ENCODE measurements at places on chromosomes 12 and 14. TPM values are rescaled to one million over a fixed set of nuclear protein-coding genes. Genes with fewer than 3 reads are reported as not detected.

DNA sequence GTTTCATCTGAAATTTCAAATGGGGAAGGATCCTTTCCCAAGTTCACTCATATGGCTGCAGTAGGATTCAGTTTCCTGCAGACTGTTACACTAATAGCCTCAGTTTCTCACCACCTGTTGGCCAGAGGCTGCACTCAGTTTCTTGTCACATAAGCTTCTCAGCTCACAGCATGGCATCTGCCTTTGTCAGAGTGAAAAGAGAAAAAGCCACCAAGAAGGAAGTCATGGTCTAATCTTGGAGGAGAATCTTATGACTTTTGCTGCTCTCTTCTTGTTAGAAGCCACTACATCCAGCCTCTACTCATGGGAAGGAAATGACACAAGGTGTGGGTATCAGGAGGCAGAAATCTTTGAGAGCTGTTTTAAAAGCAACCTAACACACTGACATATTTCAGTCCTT is 39.4 kb upstream of the BTG1 start:
- DNase-seq = peak; percentile 41
- no peaks in the 10 kb centered on the region for H3K36me3 ChIP-seq
- H3K4me3 ChIP-seq = no peak overlapping the region
- H3K27ac ChIP-seq = peak overlapping the region; percentile 44
- H3K27me3 ChIP-seq = peaks cover 2% of the 10 kb centered on the region

GRCh38 chr14:34170882-34171281 is 220.0 kb upstream of the EGLN3 start:
- H3K27ac ChIP-seq = no peak overlapping the region
- no peak overlapping the region for H3K4me3 ChIP-seq
- H3K27me3 ChIP-seq = peaks cover 32% of the 10 kb centered on the region
- DNase-seq = no peak
- peaks cover 7% of the 10 kb centered on the region for H3K4me1 ChIP-seq

- no peak for DNase-seq
- no peaks in the 10 kb centered on the region for H3K36me3 ChIP-seq
- peaks cover 1% of the 10 kb centered on the region for H3K4me1 ChIP-seq
- no peak overlapping the region for H3K4me3 ChIP-seq
- peaks cover 32% of the 10 kb centered on the region for H3K27me3 ChIP-seq
These were observed 107.0 kb downstream of the PTCSC3 start for GRCh38 chr14:36069535-36069900.

- H3K36me3 ChIP-seq = no peaks in the 10 kb centered on the region
- no peak overlapping the region for H3K4me3 ChIP-seq
- DNase-seq = no peak
- H3K4me1 ChIP-seq = peaks cover 6% of the 10 kb centered on the region
- no peak overlapping the region for H3K27ac ChIP-seq
These were observed 39.0 kb upstream of the LDHB start for GRCh38 chr12:21696625-21697024.

The PLEKHD1 gene
- not detected for total RNA-seq

GRCh38 chr12:92619730-92620684 is 82.8 kb upstream of the PLEKHG7 start:
- no peak overlapping the region for H3K4me3 ChIP-seq
- H3K4me1 ChIP-seq = peaks cover 7% of the 10 kb centered on the region
- no peaks in the 10 kb centered on the region for H3K27me3 ChIP-seq
- no peaks in the 10 kb centered on the region for H3K36me3 ChIP-seq
- H3K27ac ChIP-seq = no peak overlapping the region

DNA sequence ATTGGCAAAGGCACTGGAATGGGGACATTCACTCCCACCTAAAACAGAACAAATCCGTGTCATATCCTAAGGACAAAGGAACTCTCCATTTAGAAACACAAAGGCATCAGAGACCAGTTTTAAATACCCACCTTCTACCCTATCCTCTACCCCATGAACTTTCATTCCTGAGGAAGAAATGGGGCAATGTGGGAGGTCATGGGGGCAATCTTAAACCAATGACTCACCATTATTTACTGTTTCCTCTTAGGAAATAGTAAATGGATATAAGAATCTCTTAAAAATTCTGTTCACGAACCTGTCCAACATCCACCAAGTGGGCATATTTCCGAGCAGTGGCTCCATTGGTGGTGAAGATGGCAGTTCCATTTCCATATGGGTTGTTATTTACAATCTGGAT is 19.4 kb downstream of the ALDH6A1 start:
- H3K27me3 ChIP-seq = no peaks in the 10 kb centered on the region
- H3K27ac ChIP-seq = no peak overlapping the region
- peaks cover 1% of the 10 kb centered on the region for H3K4me1 ChIP-seq
- DNase-seq = no peak

DNA sequence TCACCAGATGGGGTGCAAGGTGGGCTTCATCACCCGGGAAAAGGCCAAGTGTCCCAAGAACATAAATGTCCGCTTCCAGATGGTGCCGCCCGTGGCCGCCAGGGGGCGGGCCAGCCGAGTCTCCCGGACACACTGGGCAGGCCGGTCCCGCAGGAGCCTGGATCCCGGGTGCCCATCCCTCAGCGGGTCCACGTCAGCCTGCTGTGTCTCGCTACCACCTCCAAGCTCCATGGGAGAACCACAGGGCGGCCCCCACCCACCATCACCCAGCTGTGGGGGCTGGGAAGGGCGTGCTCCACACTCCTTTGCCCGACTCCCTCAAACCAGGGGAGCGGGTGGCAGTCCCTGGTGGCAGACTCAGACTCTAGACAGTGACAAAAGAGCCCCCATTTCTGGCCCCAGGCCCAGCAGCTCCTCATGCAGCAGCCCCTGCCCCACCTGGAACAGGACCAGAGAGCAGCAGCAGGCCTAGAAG is 22.0 kb upstream of the NUDT14 start:
- H3K36me3 ChIP-seq = no peaks in the 10 kb centered on the region
- DNase-seq = peak; percentile 49
- H3K4me1 ChIP-seq = peaks cover 6% of the 10 kb centered on the region
- peaks cover 6% of the 10 kb centered on the region for H3K27me3 ChIP-seq
- H3K4me3 ChIP-seq = no peak overlapping the region
- H3K27ac ChIP-seq = no peak overlapping the region

The PTPN6 gene
- 252 TPM for total RNA-seq

Data from activated T-helper 2 cell treated with anti-CD3 and anti-CD28 coated beads, Interferon-gamma antibody, Interleukin-2, Interleukin-4, amounts not matched to agents 10 μg/mL and 5 μg/mL and 100 μg/mL, durations not matched to agents 14 hours and 24 hours and 36 hours (primary cell).